PC-3 (cell line): ENCODE measurements at places on chromosomes 4 and X. TPM values are rescaled to one million over a fixed set of nuclear protein-coding genes. Genes with fewer than 3 reads are reported as not detected.

Gene RAB33A
- total RNA-seq = not detected in 2 replicates

Gene FRG2
- total RNA-seq = 0.47 and 0.86 TPM in 2 replicates

Gene DMD
- not detected in 2 replicates for total RNA-seq

Gene BMX
- not detected in 2 replicates for total RNA-seq

Gene GYPE
- total RNA-seq = not detected in 2 replicates

Gene UGT2A1
- not detected in 2 replicates for total RNA-seq

Gene CLDN34
- 0.66 TPM in 1 of 2 replicates, not detected in the other for total RNA-seq

Gene PRDM8
- 8.9 and 9.4 TPM in 2 replicates for total RNA-seq

Gene MAGEA1
- total RNA-seq = 0.07 TPM in 1 of 2 replicates, not detected in the other

Gene GPR82
- total RNA-seq = not detected in 2 replicates

Gene FDCSP
- total RNA-seq = not detected in 2 replicates

Gene ABCG2
- total RNA-seq = not detected in 2 replicates

Gene DCLK2
- 1.2 TPM in 2 replicates for total RNA-seq

Gene SEL1L3
- 31.9 and 36.1 TPM in 2 replicates for total RNA-seq

Gene UGT2B15
- not detected in 2 replicates for total RNA-seq

Gene DCAF12L2
- total RNA-seq = 0.44 and 0.69 TPM in 2 replicates

Gene PNMA5
- total RNA-seq = not detected in 2 replicates

Gene VCX3A
- not detected in 2 replicates for total RNA-seq

Gene GYG2
- 0.58 and 1.7 TPM in 2 replicates for total RNA-seq

Gene TMPRSS11D
- total RNA-seq = not detected in 2 replicates
